ENCODE measurements at places on chromosomes 16 and 17.

GRCh38 chr17:64984851-64985521 is 65.7 kb upstream of the LRRC37A3 start:
- peak; percentile 37 for DNase-seq

- no peak for DNase-seq
Observed at GRCh38 chr17:13879961-13880466, 189.3 kb upstream of the COX10 start.

- peak; percentile 73 for DNase-seq
Observed at GRCh38 chr17:57954397-57955182, 622 bp downstream of the CUEDC1 start.

- DNase-seq = peak; percentile 47
Observed at GRCh38 chr17:17387498-17388362, 84.6 kb downstream of the NT5M start.

DNA sequence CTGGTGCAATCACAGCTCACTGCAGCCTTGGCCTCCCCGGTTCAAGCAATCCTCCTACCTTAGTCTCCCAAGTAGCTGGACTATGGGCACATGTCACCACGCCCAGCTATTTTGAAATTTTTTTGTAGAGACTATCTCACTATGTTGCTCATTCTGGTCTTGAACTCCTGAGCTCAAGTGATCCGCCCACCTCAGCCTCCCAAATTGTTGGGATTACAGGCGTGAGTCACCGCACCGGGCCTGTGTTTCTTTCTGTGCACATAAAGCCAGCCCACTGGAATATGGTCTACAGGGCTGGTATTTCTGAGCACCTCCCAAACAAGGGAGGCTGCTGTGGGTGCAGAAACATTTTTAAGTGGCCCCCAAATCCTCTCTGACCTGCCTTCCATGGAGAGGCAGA is 8.4 kb downstream of the TMEM95 start:
- no peak for DNase-seq

DNA sequence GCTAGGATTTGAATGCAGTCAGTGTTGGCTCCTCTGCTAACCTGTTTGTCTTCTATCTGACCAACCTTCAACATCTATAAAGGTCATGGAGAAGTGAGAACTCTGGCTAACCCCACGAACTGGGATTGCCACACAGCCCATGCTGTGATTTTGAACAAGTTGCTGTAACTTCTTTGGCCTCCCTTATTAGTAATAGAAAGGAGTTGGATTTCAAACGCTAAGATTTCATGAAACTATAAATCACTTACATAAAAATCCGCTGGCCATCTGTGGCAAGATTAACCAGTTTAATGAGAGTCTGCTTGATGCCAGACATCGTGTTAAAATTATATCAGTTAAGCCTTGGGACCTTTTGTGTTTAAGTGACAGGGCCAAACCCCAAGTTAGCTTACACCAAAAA is 53.4 kb downstream of the HSD17B2 start:
- DNase-seq = no peak

- DNase-seq = no peak
Observed at GRCh38 chr16:68978303-68978954, 127.0 kb upstream of the HAS3 start.

DNA sequence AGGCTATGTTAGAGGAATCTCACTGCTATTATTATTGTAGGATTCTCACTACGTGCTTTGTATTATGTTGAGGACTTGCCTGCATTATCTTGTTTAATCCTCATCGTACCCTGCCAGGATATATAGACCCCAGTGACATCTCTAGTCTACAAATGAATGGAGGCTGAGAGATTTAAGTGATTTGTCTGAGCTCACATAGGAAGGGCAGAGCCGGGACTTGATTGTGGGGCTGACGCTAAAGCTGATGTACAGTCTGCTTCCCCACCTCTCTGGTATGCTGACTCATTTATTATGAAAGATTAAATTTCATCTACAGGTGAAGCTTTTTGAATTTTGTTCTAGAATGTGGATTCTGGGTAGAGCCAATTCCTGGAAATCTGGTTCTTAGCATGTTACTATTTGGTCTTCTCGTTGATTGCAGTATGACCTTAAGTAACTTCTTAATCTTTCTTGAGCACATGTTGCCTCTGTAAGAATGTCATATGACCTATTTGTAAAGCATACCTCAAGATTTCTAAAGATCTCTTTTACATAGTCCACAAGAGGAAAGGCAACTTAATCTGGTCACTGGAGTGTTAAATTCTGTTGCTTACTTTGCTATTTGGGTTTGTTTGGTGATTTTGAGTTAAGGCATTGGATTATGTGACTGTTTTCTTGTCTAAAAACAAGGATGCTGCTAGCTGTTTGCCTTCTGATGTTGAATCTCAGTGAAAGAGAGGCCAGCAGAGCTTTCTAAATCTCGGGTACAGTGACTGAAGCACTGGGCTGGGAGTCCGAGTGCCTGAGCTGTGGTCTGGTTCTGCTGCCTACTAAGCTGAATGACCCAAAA is 12.4 kb downstream of the METTL9 start:
- DNase-seq = no peak

GRCh38 chr17:78168242-78168902 is at the start of gene SYNGR2:
TSS of gene SYNGR2 (plus strand) at chr17:78168581. CDS start at chr17:78168617, 36 bp downstream.
- DNase-seq = no peak

DNA sequence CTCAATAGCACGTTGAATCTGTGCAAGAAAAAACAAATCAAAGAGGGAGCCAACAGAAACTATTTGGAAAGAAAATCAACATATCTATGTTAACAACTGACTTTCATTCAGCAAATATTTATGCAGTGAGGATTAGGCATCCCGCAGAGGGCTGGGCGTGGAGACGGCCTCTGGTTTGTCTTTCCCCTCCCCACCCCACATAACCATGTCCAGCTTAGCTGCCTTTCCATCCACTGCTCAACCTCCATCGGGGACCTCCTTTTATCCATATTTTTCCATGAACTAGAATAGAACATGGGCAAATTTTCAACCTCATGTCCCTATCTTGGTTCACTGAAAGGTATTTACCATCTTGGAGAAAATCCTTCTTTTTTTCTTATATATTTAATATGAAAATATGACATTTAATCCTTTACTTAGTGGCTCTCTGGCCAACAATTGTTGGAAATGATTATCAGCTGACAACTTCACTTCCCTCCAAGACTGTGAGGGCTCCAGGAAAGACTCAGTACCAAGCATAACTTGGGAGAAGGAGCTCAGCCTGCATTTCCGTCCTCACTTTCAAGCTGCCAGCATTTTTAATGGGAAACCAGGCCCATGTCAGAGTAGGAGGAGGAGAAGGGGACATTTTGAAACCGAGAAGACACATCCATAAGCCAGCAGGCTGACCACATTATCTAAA is 462.6 kb upstream of the MAF start:
- DNase-seq = no peak

GRCh38 chr17:38920374-38921291 is 4.8 kb upstream of the LASP1NB start:
- DNase-seq = no peak

- DNase-seq = peak; percentile 79
Observed at GRCh38 chr16:23694644-23695373, 16.1 kb downstream of the PLK1 start.

- DNase-seq = no peak
Observed at GRCh38 chr17:75828076-75828400, 16.2 kb downstream of the UNC13D start.

DNA sequence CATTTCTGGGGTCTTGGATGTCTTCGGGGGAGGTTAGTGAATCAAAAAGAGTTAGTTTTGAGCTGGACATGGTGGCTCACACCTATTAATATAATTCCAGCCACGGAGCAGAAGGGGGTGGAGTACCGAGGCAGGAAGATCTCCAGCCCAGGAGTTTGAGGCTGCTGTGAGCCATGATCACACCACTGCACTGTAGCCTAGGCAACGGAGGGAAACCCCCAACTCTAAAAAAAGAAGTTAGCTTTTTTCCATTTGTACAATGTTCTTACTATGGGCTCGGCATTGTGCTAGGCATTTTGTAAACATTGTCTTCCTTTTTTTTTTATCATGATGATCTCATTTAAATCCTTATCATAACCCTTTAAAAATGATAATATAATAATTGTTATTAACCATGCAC is 8.3 kb upstream of the SNF8 start:
- no peak for DNase-seq

DNA sequence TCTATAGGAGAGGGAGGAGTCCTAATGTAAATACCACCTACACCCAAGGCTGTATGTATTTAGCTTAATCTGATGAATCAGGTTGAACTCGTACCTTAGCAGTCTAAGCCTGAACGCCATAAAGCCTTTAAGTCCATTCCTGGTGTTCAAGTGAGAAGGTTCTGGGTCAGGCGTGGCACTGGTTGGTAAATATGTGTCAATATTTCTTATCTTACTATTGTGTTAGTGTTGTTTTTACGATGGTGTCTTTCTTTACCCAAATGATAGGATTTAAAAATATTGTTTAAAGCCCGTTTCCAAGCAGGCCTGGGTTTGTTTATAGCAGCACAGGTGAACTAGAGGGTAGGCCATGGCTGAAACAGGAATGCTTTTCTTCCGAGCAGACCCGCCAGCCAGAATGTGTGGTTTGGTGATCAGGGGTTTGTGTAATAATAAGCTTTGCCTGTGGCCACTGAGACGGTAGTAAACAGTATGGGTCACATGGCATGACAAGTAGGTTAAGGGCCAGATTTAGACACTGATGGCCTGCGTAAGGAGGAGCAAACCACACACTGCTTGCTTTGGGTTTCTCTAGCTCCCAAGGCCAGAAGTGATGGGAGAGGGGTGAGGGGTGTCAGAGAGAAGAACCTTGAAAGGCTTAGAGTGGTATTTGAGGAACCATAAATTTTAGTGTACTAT is 3.3 kb downstream of the TMEM94 start:
- DNase-seq = no peak

GRCh38 chr16:10121491-10121890 is 60.7 kb downstream of the GRIN2A start:
- no peak for DNase-seq

GRCh38 chr17:34242587-34243363 is 12.3 kb upstream of the CCL2 start:
- no peak for DNase-seq

DNA sequence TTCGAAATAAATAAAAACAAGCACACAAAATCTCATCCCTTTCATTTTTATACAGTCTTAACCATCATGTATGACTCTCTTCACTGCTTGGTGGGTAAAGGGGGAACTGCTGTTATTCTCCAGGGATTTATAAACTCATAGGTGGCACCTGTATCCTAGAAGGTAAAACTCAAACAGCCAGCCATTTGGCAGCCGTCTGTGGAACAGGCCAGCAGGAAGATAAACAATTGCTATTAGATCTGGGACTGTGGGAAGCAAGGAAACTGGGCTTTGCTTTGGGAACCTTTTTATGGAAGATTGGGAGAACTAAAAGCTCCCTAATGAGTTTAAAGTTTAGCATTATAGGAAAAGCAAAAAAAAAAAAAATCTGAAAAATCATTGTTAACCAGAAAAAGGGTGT is 126.0 kb downstream of the TANGO6 start:
- no peak for DNase-seq

GRCh38 chr17:49862781-49863331 is 15.0 kb upstream of the TAC4 start:
- no peak for DNase-seq

- no peak for DNase-seq
Observed at GRCh38 chr16:1707193-1707790, 1.3 kb downstream of the MAPK8IP3 start.

DNA sequence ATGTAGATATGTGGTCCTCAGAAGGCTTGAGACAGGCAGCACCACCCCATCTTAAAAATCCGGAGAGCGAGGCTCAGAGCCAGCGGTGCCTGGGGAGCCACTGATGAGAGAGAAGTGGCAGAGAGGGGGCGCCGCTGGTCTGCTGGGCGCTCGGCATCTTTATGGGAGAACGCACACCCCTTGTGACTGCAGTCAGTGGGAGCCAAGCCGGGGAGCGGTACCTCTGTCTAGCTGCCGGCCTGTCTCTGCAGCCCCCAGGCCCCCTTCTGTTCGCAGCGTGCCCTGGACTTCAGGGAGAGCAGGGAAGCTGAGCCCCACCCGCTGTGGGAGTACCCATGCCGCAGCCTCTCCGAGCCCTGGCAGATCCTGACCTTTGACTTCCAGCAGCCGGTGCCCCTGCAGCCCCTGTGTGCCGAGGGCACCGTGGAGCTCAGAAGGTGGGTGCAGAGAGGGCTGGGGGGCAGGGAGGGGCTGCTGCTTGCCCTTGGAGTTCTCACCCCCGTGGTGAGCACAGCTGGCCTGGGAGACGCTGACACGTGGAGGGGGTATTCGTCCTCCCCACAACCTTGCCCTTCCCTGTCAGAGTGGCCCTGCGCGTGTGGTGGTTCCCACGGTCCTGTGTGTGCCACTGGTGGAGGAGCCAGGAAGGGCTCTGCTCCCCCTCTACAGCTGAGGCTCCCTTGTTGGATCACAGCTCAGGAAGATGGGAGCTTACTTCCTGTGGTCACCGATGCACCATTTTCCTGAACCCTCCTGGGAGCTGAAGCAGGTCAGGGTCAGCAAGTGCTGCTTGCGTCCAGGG is 44.8 kb downstream of the PRMT7 start:
- peak; percentile 74 for DNase-seq

- DNase-seq = no peak
Observed at GRCh38 chr17:80116921-80117380, 15.6 kb downstream of the GAA start.

DNA sequence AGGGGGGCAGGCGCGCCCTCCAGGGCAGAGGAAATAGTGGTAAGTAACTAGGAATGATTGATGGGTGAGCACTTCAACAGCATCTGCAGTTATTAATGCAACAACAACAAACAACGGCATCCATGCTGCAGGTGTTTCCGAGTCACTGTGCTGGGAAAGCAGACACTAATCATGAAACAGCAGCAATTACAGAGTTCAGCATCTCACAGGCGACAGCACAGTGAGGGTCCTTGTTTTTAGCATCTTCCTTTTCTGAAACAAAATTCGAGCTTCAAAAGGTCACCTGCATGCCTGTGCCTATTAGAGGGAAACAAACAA is 191.9 kb downstream of the SLC39A11 start:
- no peak for DNase-seq

DNA sequence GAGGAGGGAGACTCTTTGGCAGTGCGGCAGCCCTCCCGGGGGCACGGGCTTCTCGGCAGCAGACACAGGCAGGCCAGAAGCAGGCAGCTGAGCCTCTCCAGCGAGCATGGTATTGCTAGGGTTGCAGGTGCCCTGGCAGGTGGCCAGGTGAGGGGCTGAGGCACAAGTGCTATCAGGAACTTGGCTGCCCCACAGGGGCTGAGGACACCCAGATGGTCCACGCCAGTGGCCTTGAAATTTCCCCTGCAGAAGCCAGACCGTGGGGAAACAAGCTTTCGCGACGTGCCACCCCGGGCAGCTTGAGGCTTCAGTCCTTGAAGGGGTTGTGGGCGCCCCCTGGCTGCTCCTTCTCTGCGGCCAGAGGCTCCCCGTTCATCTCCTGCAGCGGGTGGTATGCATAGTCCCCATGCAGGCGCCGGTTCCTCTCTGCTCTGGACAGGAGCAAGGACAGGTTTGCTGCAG is 8.5 kb downstream of the NAGPA start:
- DNase-seq = peak; percentile 86

DNA sequence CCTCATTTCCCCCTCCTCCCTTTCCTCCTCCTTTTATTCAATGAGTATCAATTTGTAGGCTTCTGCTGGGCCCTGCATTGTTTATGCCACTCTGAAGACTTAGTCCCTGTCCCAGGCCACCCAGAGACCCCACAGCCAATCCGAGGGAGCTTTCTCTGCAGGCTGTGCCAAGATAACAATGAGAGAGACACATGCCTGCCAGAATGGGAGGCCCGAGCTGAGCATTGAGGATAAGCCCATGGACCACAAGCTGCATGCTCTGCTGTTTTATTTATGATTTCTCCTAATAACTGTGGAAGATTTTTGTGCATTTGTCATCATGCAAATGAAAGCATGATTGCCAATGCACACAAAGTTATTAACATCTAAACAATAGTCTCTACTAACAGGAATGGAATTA is 3.0 kb downstream of the RCVRN start:
- no peak for DNase-seq

GRCh38 chr17:81212365-81212764 is 10.4 kb downstream of the CEP131 start:
- no peak for DNase-seq

Measured in H1 (cell line).